ENCODE measurements at places on chromosomes 2 and 18.

- no peak for DNase-seq
Observed at GRCh38 chr2:100281521-100282438, 40.5 kb downstream of the LONRF2 start.

DNA sequence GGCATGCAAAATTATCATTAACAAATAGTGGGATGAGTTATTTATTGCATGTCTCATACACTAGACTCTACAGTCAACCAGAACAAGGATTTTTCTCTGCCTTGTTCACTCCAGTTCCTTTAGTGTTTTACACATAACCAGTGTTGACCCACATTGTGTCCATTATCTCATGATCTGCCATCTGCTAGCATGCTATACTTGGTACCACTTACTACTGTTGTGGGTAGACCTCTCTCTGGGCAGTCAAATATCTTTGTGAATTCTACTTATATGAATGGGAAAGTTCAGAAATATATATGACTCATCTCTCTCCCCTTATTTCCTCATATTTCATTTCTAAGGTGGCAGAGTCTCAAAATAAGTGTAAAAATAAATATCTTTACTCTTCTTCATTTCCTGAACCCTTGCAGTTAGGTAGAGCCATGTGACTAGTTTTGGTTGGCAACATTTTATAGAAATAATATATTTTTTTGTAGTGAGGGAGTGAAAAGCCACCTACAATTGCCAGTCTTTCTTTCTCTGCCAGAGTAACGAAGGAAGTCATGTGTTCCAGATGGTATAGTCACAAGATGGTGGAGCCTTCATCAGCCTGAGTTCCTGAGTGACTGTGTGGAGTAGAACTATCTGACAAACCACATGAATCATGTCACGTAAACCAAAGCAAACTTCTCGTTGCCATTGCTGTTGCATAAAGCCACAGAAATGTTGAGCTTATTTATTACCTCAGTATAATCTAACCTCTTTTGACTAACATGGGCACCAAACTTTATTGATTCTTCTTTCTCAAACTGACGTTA, 704.0 kb downstream of the RNF144A start:
- no peak for DNase-seq

DNA sequence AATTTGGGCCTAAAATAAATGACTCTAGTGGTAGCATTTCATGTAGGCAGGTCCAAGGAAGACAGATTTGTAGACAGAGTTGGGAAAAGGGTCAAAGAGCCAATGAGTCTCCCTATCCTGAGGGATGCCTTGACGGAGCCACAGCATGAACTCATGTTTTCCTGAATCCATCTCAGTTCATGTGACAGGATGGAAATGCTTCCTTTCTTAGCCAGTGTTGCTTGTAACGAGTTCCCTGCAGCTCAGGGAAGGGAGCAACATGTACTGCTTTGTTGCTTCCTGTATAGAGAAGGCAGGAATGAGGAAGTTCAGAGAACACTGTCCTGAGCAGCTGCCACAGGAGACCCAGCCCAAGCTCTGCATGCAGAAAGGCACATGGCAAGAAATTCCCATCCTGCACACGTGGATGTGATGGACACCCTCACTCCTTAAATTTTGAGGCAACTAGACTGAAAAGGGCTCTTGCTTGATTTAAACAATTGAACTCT, 27.9 kb downstream of the TMEM17 start:
- DNase-seq, result no peak

DNA sequence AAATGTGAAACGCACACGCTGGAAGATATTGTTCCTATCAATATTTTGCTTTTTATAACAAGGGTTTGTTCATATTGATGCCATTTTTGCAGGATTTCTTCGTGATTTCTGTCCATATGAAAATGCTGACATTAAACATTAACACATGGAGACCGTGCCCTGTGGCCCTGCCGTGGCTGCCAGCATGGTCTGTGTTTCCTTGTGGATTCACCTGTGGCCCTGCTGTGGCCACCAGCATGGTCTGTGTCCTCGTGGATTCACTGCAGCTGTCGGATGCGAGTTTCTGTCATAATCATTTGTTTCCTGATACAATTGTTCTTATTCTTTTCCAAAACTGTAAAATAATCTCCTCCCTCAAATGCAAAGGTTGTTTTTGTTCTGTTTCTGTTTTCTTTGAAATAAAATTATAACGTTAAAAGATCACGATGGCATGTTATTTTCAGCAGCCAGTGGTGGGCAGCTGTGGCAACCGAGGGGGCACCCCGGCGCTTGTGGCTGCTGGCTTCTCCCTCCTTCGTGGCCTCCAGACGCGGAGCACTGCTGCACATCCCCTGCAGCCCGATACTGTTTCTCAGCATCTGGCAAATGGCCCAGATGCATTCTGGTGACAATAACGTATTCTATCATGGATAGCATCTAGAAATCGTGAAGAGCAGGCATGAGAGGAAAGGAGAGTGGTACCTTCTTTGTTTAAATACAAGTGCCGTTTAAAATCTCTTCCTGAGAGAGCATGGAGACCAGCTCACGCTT, 143.5 kb downstream of the PTGR3 start:
- DNase-seq, result no peak

DNA sequence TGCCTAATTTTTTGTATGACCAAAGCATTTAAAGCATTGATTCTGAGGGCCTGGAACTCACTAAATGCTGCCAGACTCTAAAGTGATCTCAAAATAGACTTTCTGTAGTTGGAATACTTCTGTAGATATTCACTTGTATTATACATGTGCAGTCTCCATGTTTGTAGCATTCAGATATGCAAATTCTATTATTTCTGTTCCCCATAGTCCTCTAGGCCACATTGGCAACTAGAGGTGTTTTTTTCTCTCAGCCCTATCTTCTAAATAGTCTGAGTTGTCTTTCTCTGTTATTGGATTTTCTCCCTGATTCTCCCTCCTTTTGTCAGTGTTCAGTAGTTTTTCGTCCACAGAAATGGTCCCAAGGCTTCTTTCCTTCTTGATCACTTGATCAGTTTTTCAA, 38.5 kb downstream of the ANKRD12 start:
- no peak for DNase-seq

DNA sequence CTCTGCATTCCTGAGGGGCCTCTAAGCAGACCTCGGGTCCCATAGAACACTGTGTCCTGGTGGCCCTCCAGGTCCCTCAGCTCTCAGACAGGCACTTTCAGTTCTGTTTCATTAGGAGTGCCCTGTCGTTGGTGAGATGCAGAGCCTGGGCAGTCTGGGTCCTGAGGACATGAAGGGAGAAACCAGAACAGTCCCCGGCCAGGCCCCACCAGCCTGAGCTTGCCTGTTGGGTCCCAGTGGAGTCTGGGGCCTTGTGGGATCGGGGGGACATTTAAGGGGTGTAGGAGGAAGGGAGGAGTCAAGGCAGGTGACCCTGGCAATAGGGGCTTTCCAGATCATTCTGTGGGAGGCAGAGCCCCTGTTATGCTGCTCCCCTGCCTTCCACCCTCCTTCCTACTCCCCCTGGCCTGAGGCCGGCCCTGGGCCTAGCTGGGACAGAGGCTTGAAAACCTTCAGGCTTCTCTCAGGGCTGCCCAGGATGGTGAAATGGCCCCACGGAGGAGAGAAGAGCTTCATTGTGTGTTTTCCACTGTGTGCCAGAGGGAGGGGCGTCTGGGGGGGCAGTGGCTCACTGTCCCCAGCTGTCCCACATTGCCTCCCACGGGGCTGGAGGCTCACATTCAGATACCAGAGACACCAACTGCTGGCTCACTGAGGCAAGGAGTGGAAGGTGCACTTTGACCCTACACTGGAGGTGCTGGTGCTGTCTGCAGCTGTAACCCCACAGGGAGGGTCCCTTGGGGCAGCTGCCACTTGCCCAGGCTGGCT, 26.6 kb upstream of the CATIP start:
- no peak for DNase-seq

DNA sequence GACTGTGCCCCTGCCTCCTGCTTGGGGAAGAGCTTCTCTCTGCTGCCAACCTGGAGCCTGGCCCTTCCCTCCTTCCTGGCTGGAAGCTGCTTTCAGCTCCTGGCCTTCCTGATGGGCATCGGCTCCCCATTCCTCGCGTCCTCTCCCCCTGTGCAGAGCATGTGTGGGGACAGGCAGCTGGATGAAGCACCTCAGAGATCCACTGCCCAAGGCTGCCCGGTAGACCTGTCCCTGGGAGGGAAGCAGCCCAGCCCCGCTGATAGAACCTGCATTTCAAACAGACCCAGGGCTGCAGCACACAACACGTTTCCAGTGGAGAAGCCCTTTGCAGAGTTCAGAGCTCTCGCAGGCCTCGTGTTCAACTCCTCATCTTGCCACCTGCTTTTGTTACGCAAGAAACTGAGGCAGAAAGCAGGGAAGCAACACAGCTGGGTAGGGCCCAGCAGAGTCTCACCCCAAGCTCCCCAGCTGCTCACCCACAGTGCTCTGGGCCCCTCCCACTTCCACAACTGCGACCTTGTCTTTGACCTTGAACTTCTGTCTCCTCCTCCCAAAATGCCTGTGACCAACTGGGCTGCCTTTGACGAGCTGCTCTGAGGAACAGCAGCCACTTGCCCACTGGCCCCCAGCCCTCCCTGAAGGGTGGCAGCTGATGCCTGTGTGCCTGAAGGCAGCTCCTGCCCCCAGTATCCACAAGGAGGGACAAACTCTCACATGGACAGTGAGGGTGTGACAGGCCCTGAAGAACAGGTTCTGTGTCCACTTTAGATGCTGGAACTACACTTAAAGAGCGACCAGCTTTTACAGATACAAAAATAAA, 65.5 kb downstream of the PARD6G start:
- DNase-seq, result no peak
